ENCODE measurements at places on chromosomes 1 and 21.

DNA sequence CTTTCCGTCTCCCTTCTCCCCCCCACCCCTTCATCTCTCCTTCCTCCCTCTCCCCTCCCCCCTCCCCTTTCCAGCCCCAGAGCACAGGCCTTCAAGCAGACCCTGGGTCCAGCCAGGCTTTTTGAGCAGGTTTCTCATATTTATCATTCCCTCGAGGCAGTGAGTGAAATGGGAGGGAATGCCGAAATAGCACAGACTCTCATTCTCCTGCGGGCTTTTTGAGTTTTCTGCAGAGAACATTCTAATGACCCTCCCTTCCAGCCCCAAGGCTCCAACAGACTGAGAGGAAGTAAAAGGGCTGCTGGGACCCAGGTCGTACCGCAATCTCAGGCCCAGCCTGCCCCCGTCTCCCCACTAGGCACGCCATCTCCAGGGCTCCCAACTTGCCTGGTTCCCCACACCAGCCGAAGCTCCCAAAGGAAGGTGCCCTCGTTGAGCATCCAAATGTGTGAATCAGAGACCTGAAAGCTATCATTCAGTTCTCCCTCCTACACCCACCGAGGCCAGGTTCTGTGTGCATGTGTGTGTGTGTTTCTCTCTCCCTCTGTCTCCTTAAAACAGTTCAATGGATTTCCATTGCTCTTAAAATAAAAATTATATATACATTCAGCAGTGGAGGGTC lies 22.3 kb downstream of the ACTA1 start:
- no peak for DNase-seq

GRCh38 chr1:94646786-94647555 lies 105.4 kb upstream of the F3 start:
- no peak for DNase-seq

GRCh38 chr1:87497380-87498203 lies 168.9 kb downstream of the LMO4 start:
- DNase-seq: no peak

DNA sequence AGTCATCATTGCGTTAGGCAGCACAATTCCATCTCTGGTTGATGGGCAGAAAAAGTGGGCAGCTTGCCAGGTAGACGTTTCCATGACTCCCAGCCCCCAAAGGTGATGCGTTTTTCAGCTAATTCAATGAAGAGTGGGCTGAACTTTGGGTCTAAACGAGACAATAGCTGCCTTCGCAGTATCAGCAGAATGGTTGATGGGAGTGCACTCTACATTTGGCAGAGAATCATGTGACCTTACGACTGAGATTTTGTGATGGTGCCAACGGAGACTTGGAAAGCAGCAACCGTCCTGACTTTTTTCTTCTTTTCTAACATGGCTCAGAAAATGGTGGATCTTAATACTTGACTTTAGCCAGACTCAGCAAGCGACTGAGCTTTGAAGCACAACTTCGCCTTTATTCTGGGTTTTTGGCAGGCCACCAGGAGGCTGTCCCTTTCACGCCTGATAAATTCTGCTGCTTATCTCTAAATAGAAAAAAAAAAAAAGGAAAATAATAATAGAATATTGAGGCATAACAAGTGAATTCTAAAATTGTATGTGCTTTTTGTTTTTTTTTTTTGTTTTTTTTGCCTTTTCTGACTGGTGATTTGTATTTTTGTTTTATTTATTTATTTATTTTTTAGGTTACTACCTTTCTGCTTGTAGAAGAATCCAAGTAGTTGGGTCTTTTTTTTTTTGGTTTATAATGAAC lies 804.8 kb downstream of the USP25 start:
- peak; percentile 70 for DNase-seq

DNA sequence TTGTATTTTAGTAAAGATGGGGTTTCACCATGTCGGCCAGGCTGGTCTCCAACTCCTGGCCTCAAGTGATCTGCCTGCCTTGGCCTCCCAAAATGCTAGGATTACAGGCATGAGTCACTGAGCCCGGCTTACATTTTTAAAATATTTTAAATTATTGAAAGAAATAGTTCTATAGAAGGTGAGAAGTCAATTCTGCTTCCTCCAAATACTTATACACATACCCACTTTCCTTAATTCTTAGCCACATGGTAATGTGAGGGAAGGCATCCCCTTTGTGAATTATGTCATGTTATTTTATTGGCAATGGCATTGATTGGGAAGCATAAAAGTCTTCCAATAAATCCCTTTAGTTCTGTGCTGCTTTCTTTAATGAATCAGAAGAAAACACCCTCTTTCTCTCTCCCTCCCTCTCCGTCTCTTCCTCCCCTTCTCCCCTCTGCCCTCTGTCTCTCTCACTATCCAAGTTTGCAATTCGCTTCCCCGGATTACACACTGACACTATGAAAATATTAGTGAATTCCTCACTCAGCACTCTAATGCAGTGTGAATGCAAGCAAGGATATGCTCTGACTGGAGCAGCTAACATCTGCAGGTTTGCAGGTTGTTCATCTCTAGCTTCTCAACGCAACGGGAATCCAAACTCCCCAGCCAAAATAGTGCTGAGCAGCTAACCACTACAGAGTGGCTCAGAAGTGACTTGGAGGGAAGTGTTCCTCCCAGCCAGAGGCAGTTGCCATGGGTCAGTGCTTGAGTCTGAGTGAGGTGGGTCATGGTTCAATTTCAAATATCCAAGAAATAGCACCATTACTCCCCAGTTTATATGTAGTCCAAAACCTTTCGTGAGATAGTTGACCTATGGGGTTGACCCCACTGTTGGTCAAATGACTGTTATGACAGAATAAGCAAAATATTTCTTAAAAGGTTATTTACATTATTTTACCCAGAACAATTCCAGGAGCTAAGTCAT lies 77.8 kb upstream of the CD55 start:
- peak; percentile 14 for DNase-seq

GRCh38 chr1:100440075-100440809 lies 87.9 kb downstream of the CDC14A start:
- no peak for DNase-seq

DNA sequence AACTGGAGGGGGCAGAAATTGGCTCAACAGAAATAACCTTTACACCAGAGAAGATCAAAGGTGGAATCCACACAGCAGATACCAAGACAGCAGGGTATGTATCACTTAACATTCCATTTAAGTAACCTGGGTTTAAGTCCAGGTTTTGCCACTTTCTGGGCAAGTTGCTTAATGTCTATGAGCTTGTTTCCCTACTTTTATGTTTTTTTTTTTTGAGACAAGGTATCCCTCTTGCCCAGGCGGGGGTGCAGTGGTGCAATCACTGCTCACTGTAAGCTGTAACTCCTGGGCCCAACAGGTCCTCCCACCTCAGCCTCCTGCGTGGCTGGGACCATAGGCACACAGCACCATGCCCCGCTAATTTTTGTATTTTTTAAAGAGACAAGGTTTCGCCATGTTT lies 2.2 kb downstream of the RTCA start:
- no peak for DNase-seq

- no peak for DNase-seq
These were observed 344.0 kb upstream of the USP24 start for GRCh38 chr1:55559161-55559611.

GRCh38 chr1:193919827-193920226 lies 733.4 kb upstream of the B3GALT2 start:
- DNase-seq: no peak

DNA sequence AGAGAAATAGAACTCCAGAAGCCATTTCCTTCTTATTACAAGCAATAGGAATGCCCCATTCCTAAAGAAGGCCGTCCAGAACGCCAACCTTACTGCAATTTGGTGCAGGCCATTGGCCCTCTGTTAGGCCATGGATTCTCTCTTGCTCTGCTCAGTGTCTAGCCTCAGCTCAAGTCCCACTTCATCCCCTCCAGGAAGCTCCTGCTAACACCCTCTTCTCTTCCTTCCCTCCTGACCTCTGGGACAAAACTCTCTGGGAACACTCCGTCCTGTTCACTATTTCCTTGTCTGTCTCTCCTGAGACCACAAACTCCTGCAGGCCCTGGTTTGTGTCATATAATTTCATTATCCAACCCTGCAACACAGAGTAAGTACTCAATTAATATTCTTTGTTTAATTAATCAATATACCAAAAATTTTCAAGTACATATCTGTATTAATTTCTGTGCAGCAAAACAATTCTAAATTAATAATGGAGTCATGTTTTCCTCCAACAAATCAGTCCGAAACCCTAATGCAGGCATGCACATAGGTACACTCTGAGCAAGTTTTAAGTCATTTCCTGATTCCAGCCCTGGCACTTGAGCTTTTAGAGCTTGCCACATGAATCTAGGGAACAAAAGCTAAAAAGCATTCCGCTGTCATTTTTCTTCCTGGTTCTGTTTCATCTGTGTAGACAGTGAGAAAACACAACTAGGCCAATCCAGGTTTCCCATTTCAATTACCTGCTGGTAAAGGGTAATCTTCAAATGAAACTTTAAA lies 245.3 kb downstream of the SETD4 start:
- no peak for DNase-seq

DNA sequence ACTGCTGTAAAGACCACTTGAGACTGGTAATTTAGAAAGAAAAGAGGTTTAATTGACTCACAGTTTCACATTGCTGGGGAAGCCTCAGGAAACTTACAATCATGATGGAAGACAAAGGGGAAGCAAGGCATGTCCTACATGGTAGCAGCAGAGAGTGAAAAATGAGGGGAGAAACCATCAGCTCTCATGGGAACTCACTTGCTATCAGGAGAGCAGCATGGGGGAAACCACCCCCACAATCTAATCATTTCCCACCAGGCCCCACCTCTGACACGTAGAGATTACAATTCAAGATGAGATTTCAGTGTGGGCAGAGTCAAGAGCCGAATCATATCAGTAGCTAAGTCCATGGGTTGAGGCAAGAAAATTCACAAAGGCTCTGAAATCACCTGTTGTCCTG lies 23.8 kb upstream of the LYPD8 start:
- no peak for DNase-seq

DNA sequence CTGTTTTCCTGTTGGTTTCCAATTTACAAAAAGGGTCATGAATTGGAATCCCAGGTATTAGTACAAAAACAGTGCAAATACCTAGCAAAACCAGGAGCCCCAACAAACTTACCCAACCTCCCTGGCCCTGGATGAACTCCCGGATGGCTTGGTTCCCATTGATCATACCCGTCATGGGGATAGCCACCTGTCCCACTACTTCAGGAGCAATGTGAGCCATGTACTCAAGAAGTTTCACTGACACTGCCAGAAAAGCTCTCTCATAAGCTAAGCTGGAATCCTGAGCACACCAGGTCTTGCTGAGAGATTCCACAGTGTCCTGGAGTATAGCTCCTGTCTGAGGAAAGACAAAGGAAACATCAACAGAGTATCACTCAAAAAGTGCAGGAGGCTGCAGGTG lies 5.7 kb downstream of the BCL2L15 start:
- DNase-seq: no peak

- DNase-seq: no peak
These were observed 64.2 kb upstream of the LYPLAL1 start for GRCh38 chr1:219109424-219110018.

DNA sequence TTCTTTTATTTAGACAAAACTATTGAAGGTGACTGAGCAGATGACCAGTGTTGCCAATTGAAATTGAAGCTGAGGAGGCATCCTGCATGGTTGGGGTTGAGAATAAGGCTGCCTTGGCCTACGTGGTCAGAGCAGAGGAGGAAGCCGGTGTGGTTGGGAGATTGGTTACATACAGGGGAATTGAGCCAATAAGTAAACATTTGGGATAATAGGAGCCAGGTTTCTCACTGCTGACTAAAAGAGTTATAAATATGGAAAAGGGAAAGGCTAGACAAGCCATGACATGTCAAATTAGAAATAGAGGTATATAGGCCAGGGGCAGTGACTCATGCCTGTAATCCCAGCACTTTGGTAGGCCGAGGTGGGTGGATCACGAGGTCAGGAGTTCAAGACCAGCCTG lies 15.8 kb downstream of the SNX7 start:
- DNase-seq: no peak

- no peak for DNase-seq
These were observed 93.0 kb downstream of the SPATA46 start for GRCh38 chr1:162283657-162284056.
